ENCODE measurements at places on chromosomes 12 and 14. TPM values are rescaled to one million over a fixed set of nuclear protein-coding genes. Genes with fewer than 3 reads are reported as not detected.

DNA sequence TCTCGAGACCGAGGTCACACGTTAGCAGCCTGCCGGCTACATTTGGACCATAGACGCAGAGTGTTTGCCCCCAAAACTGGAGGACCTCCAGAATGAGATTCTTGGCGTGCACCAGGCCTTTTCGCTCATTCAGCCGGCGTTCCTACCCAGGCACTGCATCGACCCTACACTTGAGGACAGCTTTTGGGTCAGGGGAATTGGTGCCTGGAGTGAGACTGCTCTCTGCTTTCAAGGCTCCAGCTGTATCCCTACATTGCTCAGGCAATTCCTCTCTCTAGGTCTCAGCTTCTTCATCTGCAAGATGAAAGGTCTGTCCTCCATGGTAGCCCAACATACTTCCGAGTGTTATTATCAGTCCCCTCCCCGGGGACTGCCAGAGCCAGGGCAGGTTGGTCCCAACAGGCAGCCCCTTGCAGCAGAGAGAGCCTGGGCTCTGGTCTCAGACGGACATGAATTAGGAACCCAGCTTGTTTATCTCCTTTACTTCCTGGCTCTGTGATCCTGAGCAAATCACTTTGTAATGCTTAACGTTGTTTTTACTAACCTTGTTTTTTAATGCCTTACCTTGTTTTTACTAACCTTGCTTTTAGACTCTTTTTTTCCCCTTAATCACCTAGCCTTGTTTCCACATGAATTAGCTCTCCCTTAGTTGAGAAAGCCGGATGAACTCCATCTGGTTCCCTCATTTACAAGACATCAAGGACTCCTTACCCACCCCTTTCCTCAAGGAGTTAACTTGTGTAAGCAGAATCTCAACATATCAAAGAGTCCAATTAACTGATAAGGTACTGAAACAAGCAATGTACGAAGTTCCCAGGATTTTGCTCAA is 892 bp downstream of the TCHP start:
- H3K27ac ChIP-seq: peak overlapping the region; percentile 99
- no peaks in the 10 kb centered on the region for H3K36me3 ChIP-seq
- peaks cover 4% of the 10 kb centered on the region for H3K4me1 ChIP-seq
- DNase-seq: no peak

DNA sequence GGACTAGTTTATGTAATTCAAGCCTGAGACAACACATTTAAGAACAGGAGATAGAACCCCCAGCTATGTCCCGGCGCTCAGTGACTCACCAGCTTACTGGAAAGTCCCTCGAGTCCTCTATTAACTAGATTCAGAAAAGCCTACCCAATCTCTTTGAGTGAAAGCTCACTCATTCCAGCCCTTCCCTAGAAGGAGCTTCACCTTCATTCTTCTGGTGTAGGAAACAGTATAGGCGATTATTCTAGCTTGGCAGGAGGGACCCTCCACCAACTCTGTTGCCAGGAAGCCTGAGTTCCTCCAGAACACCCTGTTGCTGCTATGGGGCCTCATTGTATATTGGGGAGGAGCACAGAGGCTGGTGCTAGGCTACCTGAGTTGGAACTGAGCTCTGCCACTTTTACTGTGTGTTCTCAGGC is 57.2 kb upstream of the AEBP2 start:
- H3K27me3 ChIP-seq: no peaks in the 10 kb centered on the region
- no peak overlapping the region for H3K4me3 ChIP-seq
- DNase-seq: peak; percentile 34

LRRIQ1 gene
- not detected for total RNA-seq

MANSC1 gene
- 28.9 TPM for total RNA-seq

ZC2HC1C gene
- 2.5 TPM for total RNA-seq

DNA sequence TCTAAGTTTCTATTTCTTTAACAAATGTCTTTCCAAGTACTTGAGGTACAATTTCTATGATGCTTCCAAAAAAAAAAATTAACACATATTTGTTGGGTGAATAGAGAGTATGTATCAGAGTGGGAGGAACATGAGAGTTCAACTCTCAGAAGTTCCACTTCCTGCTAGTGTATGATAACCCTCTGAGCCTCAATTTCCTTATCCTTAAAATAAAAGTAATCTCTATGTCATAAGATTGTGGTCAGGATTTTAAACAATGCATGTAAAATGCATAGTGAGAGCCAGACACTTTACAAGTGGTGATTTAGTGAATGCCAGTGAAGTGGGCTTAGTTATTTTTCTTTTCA is 270.3 kb upstream of the AMIGO2 start:
- H3K4me3 ChIP-seq: no peak overlapping the region
- H3K36me3 ChIP-seq: no peaks in the 10 kb centered on the region
- no peak for DNase-seq
- H3K27ac ChIP-seq: no peak overlapping the region
- H3K4me1 ChIP-seq: peaks cover 12% of the 10 kb centered on the region

CFL2 gene
- 39.7 TPM for total RNA-seq

DTX1 gene
- not detected for total RNA-seq

GRCh38 chr12:104656921-104657320 is 200.2 kb downstream of the CHST11 start:
- H3K4me3 ChIP-seq: no peak overlapping the region
- no peak for DNase-seq
- H3K4me1 ChIP-seq: peaks cover under 1% of the 10 kb centered on the region
- no peaks in the 10 kb centered on the region for H3K27me3 ChIP-seq

SLC38A4 gene
- 16.0 TPM for total RNA-seq

FIGNL2 gene
- 3.5 TPM for total RNA-seq

DNA sequence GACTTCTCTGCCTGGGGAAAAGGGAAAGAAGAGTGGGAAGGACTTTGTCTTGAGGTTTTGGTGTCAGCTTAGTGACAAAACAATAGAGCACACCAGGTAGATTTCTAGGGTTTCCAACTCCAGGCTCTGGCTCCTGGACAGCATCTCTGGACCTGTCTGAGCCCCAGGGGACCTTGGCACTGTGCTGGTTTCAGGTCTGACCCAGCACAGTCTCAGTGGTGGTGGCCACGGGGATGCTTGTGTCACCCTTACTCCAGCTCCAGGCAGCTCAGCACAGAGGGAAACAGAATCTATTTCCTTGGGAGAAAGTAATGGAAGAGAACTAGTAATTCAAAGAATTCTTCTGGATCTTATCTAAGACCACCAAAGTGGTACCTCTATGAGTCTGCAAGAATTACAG is 11.1 kb upstream of the CKAP4 start:
- no peaks in the 10 kb centered on the region for H3K4me1 ChIP-seq
- H3K36me3 ChIP-seq: no peaks in the 10 kb centered on the region
- DNase-seq: no peak
- no peak overlapping the region for H3K27ac ChIP-seq
- H3K27me3 ChIP-seq: no peaks in the 10 kb centered on the region

- H3K36me3 ChIP-seq: no peaks in the 10 kb centered on the region
- H3K27ac ChIP-seq: no peak overlapping the region
- peaks cover 18% of the 10 kb centered on the region for H3K4me1 ChIP-seq
- no peak overlapping the region for H3K4me3 ChIP-seq
- DNase-seq: peak; percentile 53
- H3K27me3 ChIP-seq: no peaks in the 10 kb centered on the region
Measured at GRCh38 chr12:21666722-21667121, 9.1 kb upstream of the LDHB start.

- no peaks in the 10 kb centered on the region for H3K4me1 ChIP-seq
- H3K36me3 ChIP-seq: no peaks in the 10 kb centered on the region
- H3K27me3 ChIP-seq: no peaks in the 10 kb centered on the region
- no peak overlapping the region for H3K27ac ChIP-seq
- H3K4me3 ChIP-seq: no peak overlapping the region
- no peak for DNase-seq
Measured at GRCh38 chr14:30064454-30064853, 136.8 kb upstream of the PRKD1 start.

DNA sequence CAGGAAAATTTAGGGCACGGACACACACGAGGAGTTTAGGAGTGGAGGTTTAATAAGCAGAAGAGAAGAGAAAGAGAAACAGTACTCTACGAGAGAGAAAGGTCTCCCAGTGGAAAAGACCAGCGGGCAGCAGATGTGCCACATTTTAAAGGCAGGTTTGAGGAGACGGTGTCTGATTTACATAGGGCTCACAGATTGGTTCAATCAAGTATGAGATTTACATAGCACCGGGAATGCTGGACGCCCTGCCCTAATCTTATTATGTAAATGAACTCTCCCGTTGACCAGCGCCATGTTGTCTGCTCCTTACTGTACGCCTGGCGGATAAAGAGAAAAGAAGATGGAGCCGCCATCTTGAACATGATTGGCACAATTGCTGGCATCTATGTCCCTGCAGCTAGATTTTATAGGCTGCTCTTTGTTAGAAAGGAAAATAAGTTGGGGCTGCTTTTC is 17.9 kb downstream of the NFKBIA start:
- H3K36me3 ChIP-seq: no peaks in the 10 kb centered on the region
- peaks cover 16% of the 10 kb centered on the region for H3K4me1 ChIP-seq
- DNase-seq: no peak
- H3K27me3 ChIP-seq: no peaks in the 10 kb centered on the region
- no peak overlapping the region for H3K4me3 ChIP-seq

SERPINA4 gene
- total RNA-seq: 6.3 TPM

ADAM21 gene
- not detected for total RNA-seq

RPS6KL1 gene
- total RNA-seq: 6.8 TPM

- no peak for DNase-seq
- H3K27ac ChIP-seq: no peak overlapping the region
- H3K36me3 ChIP-seq: no peaks in the 10 kb centered on the region
- no peak overlapping the region for H3K4me3 ChIP-seq
Measured at GRCh38 chr12:66296176-66296683, 6.1 kb upstream of the HELB start.

- H3K27me3 ChIP-seq: no peaks in the 10 kb centered on the region
- H3K36me3 ChIP-seq: peaks cover 2% of the 10 kb centered on the region
- DNase-seq: no peak
- no peak overlapping the region for H3K27ac ChIP-seq
- no peak overlapping the region for H3K4me3 ChIP-seq
Measured at GRCh38 chr12:47238669-47239114, 158.9 kb upstream of the AMIGO2 start.

DNA sequence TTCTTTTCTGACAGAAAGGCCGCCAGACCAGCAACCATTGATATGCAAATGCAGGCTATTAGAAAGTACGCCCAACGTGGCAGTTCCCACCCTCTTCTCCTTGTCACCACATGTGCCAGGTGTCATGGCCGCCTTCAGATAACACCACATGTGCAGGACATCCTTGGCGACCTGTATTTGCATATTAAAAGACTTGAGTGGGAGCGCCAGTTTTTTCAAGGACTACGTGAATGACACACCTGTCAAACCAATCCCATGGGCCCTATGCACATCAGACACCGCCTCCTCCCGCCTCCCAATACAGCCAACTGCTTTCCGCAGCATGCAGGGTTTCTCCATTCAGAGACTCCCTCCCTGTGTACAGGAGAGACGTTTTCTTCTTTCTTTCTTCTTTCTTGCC is 318.6 kb upstream of the FAR2 start:
- no peak overlapping the region for H3K27ac ChIP-seq
- H3K27me3 ChIP-seq: no peaks in the 10 kb centered on the region
- H3K4me1 ChIP-seq: 0 out of 2 replicates have a peak, but pooled peaks cover 5% of the 10 kb centered on the region
- H3K4me3 ChIP-seq: no peak overlapping the region

CLEC4D gene
- total RNA-seq: not detected

PTGR2 gene
- total RNA-seq: 16.5 TPM
